Amniotic stem cell (primary cell): ENCODE measurements at places on chromosomes 2 and 18.

DNA sequence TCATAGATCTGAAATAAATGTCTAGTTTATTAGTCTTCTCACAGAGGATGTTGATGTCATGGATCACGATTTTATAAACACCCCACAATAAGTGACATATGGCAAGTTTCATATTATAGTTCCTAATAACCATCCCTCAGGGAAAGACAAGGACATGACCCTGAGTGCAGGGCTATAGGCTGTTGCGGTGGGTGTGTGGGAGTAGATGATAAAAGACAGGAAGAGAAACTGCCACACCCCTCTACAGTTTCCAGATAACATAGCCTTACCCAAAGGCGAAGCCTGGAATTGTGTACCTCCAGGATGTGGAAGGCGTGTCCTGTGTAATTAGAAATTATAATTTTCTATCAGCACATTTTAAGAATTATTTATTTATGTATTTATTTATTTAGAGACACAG is 2.4 kb upstream of the NEDD4L start:
- no peak for DNase-seq

GRCh38 chr2:36170805-36171204 is 184.8 kb upstream of the CRIM1 start:
- no peak for DNase-seq

DNA sequence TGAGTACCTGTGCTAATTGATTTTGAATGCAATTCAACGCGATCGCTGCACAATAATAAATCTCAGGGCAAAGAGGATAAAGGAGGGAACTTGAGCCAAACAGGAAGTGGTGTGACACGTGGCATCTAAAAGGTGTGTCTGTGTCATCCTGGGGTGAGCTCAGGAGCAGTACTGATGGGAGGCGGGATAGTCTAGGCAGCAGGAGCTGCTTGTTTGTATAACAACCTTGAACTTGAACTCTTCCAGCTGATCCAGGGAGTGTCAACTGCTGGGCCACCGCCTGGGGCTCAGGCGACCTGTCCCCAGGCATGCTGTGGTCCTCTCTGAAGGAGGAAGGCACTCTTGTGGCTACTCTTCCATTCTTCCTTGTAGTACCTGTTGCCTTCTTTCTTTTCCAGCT is 61.2 kb downstream of the BOD1L2 start:
- no peak for DNase-seq

DNA sequence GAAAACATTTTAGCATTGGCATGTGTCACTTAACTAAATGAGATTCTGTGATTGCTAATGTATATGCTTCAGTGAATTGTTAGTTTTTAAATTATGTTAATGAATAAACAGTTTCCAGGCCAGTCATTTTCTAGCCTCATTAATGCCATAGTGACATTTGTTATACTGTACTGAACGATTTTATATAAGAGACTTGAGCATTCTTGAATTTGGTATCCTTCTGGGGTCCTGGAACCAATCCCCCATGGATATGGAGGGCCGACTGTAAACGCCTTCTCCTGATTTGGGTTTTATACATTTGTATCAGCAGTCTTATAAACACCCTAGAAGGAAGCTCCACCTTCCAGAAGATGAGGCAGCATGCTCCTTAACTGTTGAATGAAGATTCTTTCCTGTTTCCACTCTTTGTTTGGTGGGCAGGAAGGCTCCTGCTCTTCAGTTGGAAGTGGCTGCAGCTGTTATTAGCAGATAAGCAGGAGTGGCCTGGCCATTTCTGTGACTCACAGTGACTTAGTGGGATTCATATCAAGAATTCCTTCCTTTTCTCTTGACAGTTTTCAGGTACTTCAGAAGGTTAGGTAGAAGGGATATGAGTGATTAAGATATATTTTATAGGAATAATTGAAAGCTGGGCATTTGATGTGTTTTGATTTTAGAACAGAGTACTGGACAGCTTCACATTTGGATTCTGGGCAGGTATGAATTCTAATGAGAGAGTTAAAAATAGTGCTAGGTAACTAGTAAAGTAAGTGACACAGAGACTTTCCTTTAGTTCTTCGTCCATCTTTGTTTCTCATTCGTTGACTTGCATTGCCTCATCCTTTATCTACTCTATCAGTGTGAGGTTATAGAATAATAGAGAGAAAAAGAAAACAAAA is 124.9 kb downstream of the PLCL1 start:
- no peak for DNase-seq

DNA sequence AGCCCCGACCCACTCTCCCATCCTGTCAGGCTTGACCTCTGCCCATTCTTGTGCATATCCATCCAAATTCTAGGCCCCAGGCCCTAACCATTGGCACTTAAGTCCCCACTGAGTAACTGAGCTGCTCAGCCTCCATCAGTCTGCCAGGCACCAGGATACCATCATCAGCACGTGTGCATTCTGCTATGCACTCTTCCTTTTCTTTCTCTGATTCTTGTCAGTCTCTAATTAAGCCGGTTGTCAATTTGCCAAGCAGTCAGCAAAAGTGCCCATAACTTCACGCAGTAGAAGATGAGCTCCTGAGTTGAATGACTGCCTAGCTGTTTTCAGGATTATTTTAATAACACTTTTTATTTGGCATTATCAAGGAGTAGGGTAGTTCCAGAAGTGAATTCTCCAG is 107.2 kb downstream of the FEZ2 start:
- no peak for DNase-seq

- DNase-seq, result no peak
Measured at GRCh38 chr2:60541056-60541651, 12.3 kb downstream of the BCL11A start.

- DNase-seq, result no peak
Measured at GRCh38 chr2:171630089-171630770, 57.0 kb upstream of the DYNC1I2 start.

- DNase-seq, result no peak
Measured at GRCh38 chr2:239726631-239727181, 298.4 kb downstream of the NDUFA10 start.

GRCh38 chr18:58320907-58321561 is 277.0 kb downstream of the NEDD4L start:
- DNase-seq, result no peak

- DNase-seq, result no peak
Measured at GRCh38 chr2:171673905-171674304, 13.4 kb upstream of the DYNC1I2 start.

GRCh38 chr2:42256505-42256904 is 87.4 kb downstream of the EML4 start:
- DNase-seq, result no peak

DNA sequence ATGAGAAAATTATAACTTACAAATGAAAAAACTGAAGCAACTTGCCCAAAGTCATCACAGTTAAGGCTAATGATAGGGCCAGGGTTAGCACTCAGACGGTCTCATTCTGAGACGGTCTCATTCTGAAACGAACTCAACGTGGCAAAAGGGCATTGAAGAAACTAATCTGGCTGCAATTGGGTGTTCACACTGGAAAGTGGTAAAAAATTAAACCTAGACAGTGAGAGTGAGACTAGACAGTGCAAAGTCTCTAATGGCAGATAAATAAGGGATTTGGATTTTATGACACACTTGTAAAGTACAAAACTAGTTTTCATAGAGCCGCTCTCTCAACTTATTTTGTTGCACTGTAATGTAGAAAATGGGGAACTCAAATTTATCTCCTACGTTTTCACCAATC is 9.2 kb downstream of the LRPPRC start:
- DNase-seq, result no peak

DNA sequence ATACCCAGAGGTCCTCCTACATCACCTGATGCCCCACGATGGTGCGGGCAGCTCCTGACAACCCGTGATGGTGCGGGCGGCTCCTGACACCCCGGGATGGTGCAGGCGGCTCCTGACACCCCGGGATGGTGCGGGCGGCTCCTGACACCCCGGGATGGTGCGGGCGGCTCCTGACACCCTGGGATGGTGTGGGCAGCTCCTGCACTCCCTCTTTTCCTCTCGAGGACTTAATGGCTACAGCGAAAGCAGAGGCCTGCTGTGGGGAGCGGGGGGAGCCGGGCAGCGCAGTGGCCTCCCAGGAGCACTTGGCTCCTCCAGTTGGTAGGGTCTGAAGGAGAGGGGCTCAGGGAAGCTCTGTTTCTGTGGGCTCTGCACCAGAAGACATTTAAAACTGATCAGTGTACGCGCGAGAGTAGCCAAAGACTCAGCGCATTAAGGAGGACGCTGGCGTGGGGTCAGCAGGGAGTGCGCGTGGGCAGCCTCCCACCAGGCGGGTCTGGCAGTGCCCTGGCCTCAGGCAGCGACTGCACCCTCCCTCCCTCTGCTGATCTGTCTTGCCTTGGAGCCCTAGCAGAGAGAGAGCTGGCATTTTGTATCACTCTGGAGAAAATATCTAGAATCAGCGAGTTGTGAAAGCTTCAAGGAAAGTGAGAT is 464.5 kb upstream of the MYT1L start:
- no peak for DNase-seq

GRCh38 chr18:44851856-44852621 is 171.4 kb downstream of the SETBP1 start:
- DNase-seq, result no peak

GRCh38 chr2:11480406-11480805 is 14.4 kb upstream of the E2F6 start:
- DNase-seq, result no peak

DNA sequence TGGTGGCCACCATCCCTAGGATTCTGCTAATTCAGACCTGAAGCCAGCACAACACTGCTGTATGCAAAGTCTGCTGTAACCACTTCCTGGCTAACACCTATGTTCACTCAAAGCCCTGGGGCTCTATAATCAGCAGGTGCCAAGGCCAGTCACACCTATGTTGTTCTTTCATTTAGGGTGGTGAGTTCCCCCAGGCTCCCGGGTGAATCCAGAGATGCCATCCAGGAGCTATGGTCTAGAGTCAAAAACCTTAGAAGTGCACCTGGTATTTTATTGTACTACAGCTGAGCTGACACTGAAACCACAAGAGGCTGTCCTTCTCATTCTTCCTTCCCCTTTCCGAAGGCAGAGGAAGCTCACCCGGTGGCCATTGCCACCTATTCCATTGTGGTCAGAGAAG is 46.2 kb upstream of the CCDC141 start:
- no peak for DNase-seq
